ENCODE measurements at places on chromosomes 7 and 10.

- DNase-seq: no peak
Measured at GRCh38 chr7:26135076-26135475, 16.9 kb upstream of the NFE2L3 start.

DNA sequence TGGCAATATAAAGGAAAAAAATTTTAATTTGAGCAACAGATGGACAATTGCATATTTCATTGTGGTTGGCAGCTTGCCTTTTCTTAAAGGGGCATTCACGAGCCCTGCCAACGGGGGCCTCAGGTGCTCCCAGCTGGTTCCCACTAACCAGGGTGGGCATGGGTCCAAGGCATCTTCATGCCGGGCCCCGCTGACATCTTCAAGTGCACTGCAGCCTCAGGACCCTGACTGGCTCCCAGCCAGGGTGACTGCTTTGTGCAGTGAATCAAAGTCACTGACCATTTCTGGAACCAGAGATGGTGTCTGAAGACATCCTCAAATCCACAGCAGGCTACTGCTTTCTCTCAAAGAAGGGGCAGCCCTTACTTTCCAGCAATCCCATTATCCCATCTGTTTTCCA lies 275.2 kb upstream of the MGMT start:
- no peak for DNase-seq

GRCh38 chr7:6360841-6361240 lies 86.9 kb downstream of the DAGLB start:
- DNase-seq: no peak

DNA sequence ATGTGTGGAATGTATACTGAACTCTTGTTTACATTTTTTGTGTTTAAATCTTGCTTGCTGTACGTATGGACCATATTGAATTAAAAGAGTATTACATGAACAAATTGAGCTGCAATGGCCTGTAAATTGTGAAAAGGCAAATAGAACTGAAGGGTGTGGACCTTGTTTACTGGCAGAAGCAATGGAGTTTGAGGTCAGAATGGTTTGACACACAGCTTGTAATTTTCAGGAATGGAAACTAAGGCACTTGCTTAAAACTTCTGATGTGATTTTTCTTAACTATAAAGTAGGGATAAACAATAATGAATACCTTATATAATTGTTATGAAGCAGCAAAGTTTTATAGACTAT lies 33.9 kb upstream of the COBL start:
- no peak for DNase-seq

- peak; percentile 55 for DNase-seq
Measured at GRCh38 chr10:114042895-114043531, 653 bp upstream of the ADRB1 start.

- DNase-seq: no peak
Measured at GRCh38 chr7:16542401-16542800, 15.8 kb downstream of the LRRC72 start.

- DNase-seq: no peak
Measured at GRCh38 chr7:136136906-136137454, 159.8 kb upstream of the MTPN start.

DNA sequence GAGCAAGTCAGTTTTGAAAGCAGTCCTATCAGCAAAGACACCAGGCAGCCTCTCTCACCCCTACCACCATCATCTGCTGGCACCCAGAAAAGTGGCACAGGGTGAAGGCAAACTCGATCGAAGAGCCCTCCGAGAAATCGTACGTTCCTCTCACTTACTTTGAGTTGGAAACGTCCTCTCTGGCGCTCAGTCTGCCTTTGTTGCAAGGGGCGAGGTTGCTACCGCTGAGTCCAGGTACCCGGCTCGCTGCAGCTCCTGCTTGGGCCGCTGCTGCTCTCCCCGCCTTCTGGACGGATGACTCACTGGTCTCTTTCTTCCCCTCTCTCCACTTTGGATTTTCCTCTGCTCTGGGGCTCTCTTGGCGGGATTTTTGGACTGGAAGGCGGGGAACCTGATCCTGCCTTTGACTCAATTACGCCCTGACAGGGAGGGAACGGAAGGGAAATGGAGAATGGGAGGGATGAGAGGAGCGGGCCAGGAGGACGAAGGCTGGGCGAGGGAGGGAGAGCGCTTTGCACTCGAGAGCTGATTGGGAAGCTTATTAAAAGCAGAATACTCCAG lies at the start of gene PTN:
Gene PTN, minus strand, starts transcription at position 453 of the 561 bp plus-strand sequence. CDS start 88,760 bp downstream, outside the sequence.
- no peak for DNase-seq

DNA sequence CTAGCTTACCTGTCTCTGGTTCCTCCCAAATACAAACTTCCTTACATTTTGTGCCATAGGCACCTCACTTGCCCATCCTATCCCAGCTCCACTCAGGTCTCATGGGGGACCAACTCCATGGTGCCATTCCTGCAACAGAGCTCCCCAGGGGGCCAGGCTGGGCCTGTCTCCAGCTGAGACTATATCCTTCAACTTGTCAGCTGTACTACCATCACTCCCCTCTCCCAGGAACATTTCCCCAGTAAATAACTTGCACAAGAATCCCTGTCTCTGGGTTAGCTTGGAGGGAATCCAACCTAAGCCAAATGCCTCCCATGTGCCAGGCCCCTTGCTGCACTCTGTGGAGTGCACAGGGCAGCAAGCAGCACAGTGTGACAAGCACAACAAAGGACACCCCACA lies 33.2 kb downstream of the FRMPD2 start:
- DNase-seq: no peak

GRCh38 chr7:94351703-94352102 lies 43.0 kb upstream of the COL1A2 start:
- no peak for DNase-seq

DNA sequence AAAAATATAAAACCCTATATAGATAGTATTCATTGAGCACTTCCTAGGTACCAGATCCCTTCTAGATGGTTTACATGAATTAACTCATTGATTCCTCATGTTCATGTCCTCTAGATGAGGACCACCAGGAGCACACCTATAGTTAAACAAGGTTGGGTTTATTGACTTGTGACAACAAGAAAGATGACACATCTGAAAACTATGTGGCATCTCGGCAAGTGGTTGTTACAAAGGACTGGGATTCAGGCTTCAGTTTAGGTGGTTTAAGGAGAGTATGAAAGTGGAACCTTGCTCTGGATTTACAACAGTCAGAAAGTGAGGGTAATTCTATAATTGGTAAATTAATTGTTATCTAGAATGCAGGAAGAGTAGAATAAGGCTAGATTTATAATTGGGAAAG lies 99.0 kb upstream of the PHF14 start:
- DNase-seq: no peak

DNA sequence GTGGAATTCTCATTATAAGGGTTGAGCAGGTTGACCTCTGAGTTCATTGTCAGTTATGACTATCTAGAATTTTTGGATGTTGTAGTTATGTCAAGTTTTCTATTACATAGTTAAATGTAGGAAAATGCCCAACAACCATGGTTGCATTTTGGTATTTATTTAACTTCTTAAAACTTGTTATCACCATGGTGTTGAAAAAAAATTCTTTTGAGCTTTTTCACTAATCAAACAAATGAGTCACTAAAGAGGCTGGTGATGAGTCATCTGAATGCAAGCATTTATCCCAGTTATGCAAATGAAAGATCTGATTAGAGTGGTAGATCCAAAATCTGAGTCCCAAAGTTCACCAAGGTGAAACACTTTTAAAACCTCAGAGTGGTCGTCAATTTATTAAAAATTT lies 624.7 kb upstream of the IGFBP3 start:
- DNase-seq: no peak

- no peak for DNase-seq
Measured at GRCh38 chr10:43069211-43069515, 7.7 kb upstream of the RET start.
